ENCODE measurements at places on chromosomes 4 and X.

DNA sequence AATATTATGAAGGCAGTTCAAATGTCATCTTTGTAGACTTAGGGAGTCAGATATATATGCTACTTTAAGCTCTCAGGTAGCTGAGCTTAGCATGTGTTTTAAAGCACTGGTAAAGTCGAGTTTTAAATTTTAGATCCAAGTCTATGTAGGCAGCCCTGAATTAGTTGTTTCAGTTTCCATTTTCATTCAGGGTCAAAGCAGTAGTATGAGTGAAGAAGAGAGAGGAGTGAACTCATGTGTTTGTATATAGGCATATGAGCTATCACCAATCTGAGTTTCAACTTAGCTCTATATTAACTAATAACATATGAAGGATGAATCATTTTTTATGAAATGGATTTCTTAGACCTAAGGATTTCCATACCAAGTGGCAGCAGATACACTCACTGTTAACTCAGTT is 1353.4 kb downstream of the FSTL5 start:
- no peak for DNase-seq

GRCh38 chrX:112630187-112630586 is 49.6 kb downstream of the LHFPL1 start:
- DNase-seq, result no peak

GRCh38 chrX:82848111-82848510 is 660.0 kb upstream of the POU3F4 start:
- DNase-seq, result no peak

DNA sequence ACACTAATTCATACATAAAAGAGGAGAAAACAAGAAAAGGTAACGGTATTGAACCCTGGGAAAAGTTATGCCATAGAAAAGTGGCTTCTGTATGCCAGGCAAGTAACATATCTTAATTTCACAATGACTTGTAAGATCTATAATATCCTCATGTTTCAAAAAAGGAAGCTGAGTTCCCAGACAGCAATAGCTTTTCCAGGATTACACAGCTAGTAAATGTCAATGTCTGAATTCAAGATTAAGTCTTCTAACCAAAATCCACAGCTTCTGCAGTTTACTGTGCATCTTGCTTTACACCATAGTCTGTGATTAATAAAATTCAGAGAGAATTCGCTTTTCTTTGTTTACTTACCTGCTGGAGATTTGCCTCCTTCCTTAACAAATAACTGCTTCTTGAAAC is 55.8 kb upstream of the GAB1 start:
- no peak for DNase-seq

DNA sequence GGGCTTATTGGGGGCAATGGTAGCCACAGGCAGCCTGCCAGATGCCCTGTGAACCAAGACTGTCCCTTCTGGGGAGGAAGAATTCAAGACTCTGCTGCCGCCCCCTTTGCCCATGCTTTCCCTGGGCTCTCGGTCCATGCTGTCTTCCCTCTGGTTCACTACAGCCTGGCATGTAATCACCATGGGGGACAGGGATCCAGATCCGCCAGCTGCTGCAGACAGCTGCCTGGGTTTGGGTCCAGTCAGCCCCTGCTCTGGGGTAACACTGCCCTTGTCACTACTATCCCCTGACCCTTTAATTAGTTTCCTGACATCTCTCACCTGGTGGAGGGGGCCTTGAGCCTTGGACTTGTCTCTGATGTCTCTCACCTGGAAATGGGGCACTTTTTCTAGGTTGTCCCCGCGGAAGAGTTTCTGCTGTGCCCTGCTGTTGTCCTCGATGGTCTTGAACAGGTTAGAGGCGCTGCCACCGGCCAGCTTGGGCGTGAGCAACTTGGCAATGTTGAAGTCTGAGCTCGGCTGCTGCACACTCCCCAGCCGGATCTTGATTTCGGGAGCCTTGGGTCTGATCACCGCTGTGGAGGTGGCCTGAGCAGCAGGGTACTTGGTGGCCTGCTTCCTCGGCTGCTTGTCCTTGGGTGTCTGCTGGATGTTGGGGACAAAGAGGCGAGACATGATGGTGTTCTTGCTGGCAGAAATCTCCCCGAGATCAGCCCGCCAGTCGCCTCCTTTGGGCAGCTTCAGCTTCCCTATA is 6.4 kb downstream of the C4orf54 start:
- DNase-seq, result no peak

- DNase-seq, result no peak
Measured at GRCh38 chr4:92235731-92236130, 68.0 kb upstream of the GRID2 start.

GRCh38 chr4:142567620-142568451 is 278.3 kb downstream of the INPP4B start:
- no peak for DNase-seq

DNA sequence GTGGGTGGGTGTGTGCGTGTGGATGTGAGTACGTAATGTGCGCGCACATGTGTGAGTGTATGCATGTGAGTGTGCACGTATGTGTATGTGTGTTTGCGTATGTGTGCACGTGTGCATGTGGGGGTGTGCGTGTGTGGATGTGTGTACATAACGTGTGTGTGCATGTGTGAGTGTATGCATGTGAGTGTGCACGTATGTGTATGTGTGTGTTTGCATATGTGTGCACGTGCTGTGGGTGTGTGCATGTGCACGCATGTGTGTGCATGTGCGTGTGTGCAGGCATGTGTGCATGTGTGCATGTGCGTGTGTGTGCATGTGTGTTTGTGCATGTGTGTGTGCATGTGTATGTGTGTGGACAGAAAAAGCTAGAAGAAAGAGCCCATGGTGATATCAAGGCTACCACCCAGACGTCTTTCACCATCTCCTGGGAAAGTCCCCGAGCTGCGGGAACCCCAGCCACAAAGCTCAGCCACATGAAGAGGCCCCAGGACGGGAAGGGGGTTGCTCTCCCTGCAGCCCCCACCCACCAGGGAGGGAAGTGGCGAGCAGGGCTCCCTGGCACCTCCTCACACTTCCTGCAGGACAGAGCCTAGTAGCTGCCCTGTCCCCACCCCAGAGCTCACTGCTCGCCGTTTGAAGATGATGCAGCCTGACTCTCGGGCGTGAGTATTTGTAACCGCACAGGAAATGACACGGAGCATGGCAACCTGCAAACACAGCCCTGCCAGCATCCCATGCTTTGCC is 108.3 kb downstream of the DCTD start:
- DNase-seq, result no peak

DNA sequence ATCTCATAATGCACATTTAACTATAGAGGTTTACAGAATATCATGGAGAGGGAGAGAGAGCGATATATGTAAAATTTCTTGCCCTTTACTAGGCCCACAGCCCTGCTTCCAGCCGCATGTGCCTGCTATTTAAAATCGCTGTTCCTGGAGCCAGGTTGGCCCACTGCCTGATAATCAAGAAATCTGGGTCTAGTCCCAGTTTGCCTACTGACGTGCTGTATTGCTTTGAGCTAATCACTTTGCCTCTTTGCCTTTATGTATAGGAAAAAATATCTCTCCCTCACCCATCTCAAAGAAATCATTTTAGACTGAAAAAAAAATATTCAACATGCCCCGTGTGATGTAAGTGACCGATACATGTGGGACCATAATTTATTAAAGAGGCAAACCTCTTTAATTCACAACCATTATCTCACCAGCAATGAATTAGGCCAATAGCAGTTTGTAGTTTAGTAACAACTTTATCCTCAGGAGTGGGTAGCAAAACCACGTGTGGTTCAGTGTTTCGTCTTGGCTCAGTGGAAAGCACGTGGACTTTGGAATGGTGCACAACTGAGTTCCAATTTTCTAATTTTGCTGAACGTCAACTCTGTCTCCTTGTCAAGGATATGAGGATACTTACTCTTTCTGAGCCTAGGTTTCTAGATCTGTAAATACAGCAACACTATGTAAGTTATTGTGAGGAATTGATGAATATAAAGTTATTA is 62.6 kb downstream of the GRXCR1 start:
- DNase-seq, result no peak

GRCh38 chrX:20461576-20461975 is 194.9 kb upstream of the RPS6KA3 start:
- no peak for DNase-seq

DNA sequence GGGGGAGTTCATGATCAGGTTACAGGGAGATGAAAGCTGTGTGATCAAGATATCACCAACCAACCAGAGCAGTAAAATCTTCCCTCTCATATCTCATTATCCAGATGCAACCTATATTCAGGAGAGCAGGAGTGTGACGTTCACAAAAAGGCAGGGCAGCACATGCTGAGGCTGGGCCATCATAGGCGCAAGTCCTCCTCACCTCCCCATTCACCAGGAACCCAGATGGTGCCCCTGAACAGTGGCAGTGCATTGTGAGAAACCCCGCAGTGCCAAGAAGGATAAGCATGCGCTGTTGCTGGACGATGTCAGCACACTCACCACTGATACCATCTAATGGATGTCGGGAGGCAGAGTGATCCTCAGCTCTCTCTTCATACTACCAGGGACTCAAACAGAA is 170.9 kb downstream of the COL25A1 start:
- DNase-seq, result no peak

- DNase-seq, result no peak
Measured at GRCh38 chr4:7754565-7755262, 184.9 kb downstream of the AFAP1 start.

- DNase-seq, result no peak
Measured at GRCh38 chrX:124925681-124926080, 394.0 kb upstream of the TEX13C start.
